Skin of body (tissue), 3 donors: ENCODE measurements at places on chromosomes 13 and 19. TPM values are rescaled to one million over a fixed set of nuclear protein-coding genes. Genes with fewer than 3 reads are reported as not detected.

Gene ATXN8OS
- not detected for total RNA-seq

Gene CYP2F1
- total RNA-seq, result not detected

Gene NKG7
- 7.5 TPM for total RNA-seq

Gene ZNF563
- total RNA-seq, result 3.9 TPM

Gene ITGBL1
- 5.0 TPM for total RNA-seq

Gene GRK1
- total RNA-seq, result not detected

Gene KIR2DL3
- not detected for total RNA-seq

Gene GAMT
- 12.5 TPM for total RNA-seq
